ENCODE measurements at places on chromosomes 4 and X.

DNA sequence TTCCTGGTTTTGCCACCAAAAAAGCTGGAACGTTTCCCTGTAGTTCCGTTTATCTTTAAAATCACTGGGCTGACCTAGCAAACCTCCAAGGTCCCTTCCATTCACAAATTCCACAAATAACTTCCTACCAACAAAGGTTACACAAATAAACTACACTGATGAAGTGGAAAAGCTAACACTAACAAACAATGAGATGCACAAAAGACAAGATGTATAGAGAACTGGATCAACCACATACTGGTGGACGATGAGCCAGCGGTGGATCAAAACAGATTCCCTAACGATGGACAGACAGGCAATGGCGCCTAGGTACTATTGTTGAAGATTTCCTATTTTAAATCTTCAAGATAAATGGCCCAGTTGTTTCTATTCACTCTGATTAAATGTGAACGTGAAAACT lies 15.5 kb downstream of the AFAP1 start:
- no peak for DNase-seq

- DNase-seq, result no peak
Measured at GRCh38 chrX:133415276-133416105, at the start of gene GPC4. Gene GPC4, minus strand, starts transcription at chrX:133415489. Its CDS starts 524 bp downstream, at chrX:133414965.

- no peak for DNase-seq
Measured at GRCh38 chrX:20265726-20266681, 705 bp downstream of the RPS6KA3 start.

- no peak for DNase-seq
Measured at GRCh38 chr4:36325926-36326325, 44.5 kb downstream of the DTHD1 start.

- DNase-seq, result no peak
Measured at GRCh38 chr4:6354119-6354518, 84.5 kb downstream of the WFS1 start.

GRCh38 chr4:183397741-183398297 lies 46.6 kb upstream of the CDKN2AIP start:
- DNase-seq, result no peak

- no peak for DNase-seq
Measured at GRCh38 chr4:151236036-151236435, 40.9 kb upstream of the PRSS48 start.

DNA sequence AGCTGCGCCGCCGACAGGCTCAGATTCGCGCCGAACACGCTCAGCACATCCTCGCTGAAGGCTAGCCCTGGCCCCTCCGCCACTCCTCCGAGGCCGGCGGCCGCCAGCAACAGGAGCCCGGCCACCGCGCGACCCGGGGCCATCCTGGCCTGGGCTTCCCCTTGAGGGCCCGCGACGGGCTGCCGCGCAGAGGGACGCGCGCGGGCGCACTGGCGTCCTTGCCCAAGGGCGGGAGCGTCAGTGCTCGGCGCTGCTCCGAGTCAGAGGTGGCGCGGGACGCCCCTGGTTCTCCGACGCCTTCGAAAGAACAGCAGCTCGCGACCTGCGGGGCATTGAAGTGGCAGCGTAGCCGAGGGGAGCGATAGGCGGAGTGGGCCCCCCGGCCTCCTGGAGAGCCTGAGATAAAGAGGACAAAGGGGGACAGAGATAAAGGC lies 745 bp downstream of the SLC39A8 start:
- no peak for DNase-seq

DNA sequence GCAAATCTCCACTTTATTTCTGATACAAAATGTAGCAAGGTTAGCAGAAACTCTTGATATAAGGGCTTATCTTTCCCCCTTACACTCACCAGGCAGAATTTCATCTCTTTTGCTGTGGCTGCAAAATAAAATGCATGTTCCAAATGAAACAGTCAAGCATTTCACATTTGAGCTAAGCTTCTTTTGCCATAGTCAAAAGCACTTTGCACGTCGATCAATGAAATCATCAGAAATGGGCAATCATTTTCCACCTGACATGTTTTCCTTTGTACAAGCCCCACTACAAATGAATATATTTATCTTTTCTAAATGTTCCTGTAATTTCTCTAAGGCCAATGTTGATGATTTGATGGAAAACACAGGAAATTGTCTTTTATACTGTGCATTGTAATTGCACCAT lies 178.4 kb downstream of the ANKRD50 start:
- no peak for DNase-seq

GRCh38 chrX:30582664-30583063 lies 5.1 kb upstream of the TASL start:
- no peak for DNase-seq

DNA sequence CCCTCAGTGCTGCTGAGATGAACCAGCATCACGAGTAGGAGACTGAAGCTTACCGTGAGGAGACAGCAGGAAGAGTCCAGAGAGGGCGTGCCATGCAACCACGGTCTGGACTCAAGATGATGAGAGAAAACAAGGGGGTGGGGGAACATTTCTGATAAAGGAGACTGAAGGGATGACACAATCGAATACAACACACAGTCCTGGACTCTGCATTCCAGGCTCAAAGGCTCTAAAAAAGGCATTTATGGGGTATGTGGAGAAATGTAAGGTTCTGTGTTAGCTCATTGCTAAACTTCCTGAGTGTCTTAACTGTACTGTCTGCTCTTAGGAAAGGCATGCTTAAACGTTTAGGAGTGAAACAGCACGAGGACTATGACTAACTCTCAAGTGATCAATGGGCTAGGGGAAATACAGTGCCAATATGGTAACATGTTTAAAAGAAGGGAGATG lies 20.6 kb upstream of the IRAK1 start:
- no peak for DNase-seq

- DNase-seq, result no peak
Measured at GRCh38 chr4:2159931-2160330, 82.0 kb downstream of the HAUS3 start.

- peak; percentile 13 for DNase-seq
Measured at GRCh38 chr4:26321373-26322221, 783 bp downstream of the RBPJ start.

GRCh38 chr4:183356931-183357675 lies 34.9 kb upstream of the CLDN24 start:
- DNase-seq, result peak; percentile 73

DNA sequence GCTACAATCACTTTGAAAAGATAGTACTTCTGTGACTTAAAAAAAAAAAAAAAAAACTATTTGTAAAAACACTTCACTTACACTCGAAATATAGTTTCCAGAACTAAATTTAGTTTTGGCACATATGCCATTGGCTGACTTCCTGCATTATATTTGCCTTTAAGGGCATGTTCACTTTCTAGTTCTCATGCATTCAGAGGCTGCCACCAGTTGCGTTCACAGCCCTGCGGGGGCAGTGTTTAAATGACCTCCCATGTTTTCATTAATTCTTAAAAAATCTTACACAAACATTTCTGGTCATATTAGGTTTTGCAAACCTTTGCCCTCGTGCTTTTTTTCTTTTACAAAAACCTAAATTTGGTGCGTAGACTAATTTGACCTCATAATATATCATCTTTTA lies 12.4 kb upstream of the ARHGAP6 start:
- DNase-seq, result no peak

GRCh38 chr4:3160438-3160837 lies 86.0 kb downstream of the HTT start:
- no peak for DNase-seq

- DNase-seq, result no peak
Measured at GRCh38 chr4:164508097-164508496, 245.8 kb upstream of the SMIM31 start.

- DNase-seq, result no peak
Measured at GRCh38 chrX:70039758-70040157, 10.0 kb downstream of the AWAT2 start.

DNA sequence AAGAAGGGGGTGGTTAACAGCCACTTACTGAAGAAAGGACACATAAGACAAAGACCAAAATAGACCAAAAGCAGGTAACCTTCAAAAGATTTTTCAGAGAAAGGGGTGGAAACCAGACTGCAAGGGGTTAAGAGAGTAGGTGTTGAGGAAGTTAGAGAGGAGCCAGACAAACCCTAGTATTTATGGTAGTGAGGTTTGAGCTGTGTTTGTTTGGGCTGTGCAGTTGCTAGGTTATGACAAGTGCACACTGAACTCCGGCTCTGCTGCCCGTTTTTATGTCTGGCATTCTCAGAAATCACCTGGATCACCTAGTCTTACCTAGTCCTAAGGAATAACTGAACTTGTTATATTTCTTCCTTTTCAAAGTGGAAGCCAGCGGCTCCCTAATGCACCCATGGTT lies 22.9 kb upstream of the G3BP2 start:
- no peak for DNase-seq

DNA sequence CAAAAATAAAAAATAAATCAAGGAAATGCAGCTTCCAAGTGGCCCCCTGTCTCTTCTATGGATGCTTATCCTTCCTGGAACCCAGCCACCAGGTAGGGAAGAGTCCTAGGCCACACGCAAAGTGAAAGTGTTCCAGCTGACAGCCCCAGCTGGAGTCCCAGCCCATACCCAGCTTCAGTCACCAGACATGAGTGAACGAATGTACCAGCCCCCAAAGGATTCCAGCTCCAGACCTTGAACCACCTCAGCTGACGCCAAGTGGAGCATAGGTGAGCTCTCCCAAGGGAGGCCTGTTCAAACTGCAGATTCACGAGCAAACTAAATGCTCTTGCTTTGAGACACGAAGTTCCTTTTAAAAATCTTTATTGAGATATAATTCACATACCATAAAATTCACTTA lies 62.0 kb downstream of the BCOR start:
- DNase-seq, result peak; percentile 26

DNA sequence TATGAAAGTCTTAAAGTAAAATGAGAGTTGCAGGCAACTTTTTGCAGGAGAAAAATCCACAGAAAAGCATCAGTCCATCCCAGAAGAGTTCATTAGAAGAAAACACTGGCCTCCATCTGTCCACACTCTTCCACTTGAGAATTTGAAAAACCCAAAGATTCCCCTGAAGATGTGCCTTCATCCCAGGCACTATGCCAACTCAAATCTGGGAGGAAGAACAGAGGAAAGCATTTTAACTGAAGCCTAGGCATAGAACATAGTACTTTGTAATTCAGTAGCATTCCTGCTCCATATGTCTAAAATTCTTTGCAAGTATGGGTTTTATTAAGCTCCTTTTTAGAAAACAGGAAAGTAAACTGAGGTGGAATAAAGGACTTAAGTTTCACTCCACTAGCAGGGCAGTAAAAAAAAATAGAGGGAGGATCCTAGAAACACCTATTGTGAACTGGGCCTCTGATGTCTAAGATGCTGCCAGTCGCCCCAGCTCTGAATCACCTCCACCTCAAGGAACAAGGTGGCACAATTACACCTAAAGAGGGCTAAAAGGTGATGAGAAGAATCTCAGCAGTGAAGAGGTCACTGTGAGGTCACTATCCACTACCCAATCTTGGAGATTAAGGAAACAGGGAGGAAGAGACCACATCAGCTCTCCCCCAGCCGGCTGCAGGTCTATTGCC lies 141.9 kb upstream of the FAM241A start:
- DNase-seq, result no peak

- DNase-seq, result no peak
Measured at GRCh38 chrX:148412006-148412405, 88.4 kb upstream of the AFF2 start.

DNA sequence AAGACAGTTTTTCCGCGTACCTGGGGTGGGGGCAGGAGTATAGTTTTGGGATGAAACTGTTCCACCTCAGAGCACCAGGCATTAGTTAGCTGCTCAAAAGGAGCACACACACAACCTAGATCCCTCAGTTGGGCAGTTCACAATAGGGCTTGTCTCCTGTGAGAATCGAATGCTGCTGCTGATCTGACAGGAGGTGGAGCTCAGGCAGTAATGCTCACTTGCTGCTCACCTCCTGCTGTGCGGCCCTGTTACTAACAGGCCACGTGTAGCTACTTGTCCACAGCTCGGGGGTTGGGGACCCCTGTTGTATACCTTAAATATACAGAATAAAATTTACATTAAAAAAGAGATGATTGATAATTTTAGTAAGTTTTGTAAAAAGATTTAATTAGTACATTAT lies 191.5 kb downstream of the SLC7A11 start:
- no peak for DNase-seq

DNA sequence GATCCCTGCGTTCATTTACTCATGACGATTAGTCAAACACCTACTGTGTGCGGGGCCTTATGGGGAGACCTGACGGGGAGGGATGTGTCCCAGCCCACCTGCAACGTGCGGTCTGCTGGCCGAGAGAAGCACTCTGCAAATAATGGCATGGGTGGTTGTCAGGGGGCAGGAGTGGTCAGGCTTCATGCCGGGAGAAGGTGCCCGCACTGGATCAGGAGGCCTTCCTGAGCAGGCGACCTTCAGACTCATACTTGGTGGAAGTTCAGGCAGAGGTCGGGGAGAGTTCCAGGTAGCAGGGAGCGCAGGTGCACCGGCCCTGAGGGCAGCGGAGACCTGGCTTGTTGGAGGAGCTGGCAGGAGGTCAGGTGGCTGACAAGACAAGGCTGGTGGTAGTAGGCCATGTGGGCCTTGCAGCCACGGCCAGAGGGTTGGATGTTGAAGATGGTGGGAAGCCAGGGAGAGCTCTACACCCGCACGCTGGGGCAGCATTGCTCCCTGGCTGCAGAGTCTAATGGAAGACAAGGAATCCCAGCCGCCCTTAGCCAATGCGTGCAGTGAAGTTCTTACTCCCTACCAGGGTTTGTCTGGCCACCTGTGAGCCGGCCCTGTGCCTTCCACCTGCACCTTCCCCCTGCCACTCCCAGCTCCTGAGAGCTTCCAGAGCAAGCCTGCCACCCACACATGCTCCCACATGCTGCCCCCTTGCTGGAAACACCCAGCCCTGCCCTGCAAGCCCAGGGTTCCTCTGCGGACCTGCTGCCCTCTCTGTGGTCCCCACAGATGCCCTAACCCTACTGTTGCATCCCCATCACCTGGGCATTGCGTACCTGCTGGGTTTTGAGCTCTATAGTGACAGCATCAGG lies 97.3 kb downstream of the PSAPL1 start:
- DNase-seq, result no peak

- no peak for DNase-seq
Measured at GRCh38 chr4:152983221-152983620, 47.1 kb downstream of the FHDC1 start.

- no peak for DNase-seq
Measured at GRCh38 chrX:103730796-103731493, 20.2 kb downstream of the TMEM31 start.

DNA sequence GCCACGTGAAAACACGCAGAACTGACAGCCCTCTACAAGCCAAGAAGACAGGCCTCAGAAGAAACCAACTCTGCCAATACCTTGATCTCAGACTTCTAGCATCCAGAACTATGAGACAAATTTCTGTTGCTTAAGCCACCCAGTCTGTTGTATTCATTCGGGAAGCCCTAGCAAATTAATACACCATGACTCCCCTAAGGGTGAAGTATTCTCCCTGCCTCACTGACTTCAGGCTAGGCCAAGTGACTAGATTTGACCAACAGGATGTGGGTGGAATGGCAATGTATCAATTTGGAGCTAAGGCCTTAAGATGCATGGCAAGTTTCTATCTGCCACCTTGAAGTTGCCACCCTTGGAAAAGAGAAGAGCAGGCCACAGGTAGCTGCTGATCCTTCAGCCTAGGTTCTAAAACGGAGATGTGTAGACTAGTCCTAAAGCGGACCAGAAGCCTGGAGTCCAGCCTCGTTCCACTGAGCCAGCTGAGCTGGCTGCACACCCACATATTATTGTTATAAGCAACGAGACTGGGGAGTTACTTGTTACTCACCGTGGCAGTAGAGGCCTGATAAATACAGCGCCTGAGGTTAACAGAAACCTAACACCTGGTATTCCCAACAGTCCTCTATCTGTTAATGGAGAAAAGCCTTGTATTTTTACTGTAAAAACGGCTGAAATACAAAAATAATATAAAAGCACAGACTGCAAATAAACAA lies 16.4 kb downstream of the SCARB2 start:
- DNase-seq, result no peak

GRCh38 chr4:94978904-94979303 lies 221.1 kb downstream of the BMPR1B start:
- DNase-seq, result no peak

GRCh38 chr4:41485041-41485440 lies 52.9 kb upstream of the LIMCH1 start:
- no peak for DNase-seq

Data from DMS79 treated with DMSO at 0.1 percent for 48 hours (cell line).